ENCODE measurements at places on chromosomes 4 and X. TPM values are rescaled to one million over a fixed set of nuclear protein-coding genes. Genes with fewer than 3 reads are reported as not detected.

The TMPRSS11D gene
- total RNA-seq, result not detected

GRCh38 chr4:2166253-2166652 is 75.7 kb downstream of the HAUS3 start:
- DNase-seq, result no peak

DNA sequence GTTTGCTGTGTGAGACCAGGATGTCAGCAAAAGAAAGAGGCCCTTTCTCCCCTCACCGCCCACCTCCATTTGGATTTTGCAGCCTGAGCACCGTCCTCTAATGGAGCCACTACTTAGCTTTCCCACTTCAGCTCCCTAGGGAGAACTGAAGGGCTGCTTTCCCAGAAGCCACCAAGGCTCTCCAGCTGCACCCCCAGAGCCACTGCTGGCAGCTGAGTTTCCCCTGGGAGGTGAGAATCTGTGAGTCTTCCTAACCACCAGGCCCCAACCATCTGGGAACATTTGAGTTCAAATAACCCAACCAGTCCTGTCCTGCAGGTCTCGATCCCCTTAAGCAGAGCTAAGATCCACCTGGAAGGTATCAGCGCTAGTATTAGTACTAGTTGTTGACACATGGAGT is 173.1 kb upstream of the USP9X start:
- DNase-seq, result no peak

DNA sequence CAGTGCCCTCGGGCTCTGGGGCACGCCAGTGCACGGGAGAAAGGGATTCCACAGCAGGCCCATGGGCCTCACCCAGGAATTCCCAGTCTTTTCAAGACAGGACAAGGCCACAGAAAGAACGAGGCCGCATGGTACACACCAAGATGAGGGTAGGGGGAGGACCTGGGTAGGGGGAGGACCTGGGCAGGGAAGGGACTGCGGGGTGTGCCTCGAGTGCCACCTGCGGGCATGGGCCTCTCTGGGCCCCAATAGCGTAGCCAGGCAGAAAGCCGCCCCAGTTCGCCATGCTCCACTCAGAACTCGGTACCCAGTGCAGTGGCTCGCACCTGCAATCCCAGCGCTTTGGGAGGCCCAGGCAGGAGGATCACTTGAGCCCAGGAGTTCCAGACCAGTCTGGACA is 14.0 kb upstream of the DUSP9 start:
- no peak for DNase-seq

The MAOB gene
- total RNA-seq, result 38.9 TPM

The GABRA4 gene
- not detected for total RNA-seq

GRCh38 chrX:86369847-86370630 is 221.8 kb downstream of the DACH2 start:
- no peak for DNase-seq

DNA sequence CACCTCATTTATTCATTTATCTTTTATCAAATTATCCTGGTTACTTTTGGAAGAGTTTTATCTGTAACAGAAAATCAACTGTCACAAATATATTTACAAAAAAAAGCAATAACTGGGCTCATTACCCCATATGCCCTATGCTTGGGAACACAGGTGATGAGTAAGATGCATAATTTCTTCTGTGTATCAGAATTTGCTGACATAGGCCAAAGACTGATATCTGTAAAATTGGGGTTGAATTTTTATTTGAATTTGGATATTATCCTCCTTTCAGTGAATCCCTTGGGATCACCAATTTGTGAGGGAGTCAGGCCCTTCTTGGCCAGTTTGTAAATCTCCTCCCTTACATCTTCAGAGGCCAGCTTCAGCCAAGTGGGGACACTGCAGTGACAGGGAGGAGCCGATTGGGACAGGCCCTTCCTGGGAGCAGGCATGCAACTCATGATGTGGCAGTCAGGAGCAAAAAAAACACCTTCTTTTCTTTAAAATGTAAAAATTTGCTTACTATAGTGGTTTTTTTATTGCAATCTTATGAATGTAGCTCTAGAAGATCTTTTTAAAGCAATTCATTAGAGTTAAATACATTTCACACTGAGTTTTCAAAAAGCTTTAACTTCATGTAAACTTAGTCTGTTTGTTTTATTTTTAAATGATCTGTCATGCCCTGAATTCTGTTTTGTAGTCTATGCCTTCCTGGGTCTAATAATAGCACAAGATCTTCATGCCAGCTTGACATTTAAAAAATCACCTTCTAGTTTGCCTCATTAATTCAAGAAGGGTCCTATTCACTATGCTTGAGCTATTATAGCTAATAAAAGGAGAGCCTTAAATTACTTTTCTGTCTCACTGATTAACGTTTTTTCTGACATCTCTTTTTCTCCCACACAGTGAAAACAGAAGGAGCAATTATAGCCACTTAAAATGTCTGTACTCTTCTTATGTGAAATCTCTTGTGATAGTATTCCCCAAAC is 136.6 kb upstream of the SPRY1 start:
- DNase-seq, result no peak

GRCh38 chrX:30577362-30577991 is at the start of gene TASL:
Gene TASL, minus strand, starts transcription at chrX:30577766. Its CDS starts 17,411 bp downstream, at chrX:30560355.
- DNase-seq, result no peak

GRCh38 chrX:110699109-110699508 is 96.5 kb downstream of the CHRDL1 start:
- DNase-seq, result no peak

GRCh38 chr4:7341491-7342222 is 93.1 kb downstream of the PSAPL1 start:
- DNase-seq, result no peak

DNA sequence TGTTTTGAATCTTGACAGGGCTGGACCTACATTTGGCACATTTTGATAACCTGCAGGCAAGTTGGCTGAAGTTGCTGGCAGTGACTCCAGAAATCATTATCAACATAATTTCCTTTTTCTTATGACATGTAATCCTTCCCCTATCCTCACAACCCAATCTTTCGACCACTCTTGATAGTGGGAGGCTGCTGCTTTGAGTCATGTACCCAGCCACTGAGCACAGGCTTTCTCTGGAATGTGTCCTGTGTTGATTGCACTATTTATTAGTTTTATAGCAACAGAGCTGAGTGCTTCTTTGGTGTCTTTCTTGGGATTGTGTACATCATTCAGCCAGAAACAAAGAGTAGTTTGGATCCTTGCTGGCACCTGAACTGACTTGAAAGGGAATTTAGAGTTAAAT is 183.1 kb upstream of the LEF1 start:
- no peak for DNase-seq

DNA sequence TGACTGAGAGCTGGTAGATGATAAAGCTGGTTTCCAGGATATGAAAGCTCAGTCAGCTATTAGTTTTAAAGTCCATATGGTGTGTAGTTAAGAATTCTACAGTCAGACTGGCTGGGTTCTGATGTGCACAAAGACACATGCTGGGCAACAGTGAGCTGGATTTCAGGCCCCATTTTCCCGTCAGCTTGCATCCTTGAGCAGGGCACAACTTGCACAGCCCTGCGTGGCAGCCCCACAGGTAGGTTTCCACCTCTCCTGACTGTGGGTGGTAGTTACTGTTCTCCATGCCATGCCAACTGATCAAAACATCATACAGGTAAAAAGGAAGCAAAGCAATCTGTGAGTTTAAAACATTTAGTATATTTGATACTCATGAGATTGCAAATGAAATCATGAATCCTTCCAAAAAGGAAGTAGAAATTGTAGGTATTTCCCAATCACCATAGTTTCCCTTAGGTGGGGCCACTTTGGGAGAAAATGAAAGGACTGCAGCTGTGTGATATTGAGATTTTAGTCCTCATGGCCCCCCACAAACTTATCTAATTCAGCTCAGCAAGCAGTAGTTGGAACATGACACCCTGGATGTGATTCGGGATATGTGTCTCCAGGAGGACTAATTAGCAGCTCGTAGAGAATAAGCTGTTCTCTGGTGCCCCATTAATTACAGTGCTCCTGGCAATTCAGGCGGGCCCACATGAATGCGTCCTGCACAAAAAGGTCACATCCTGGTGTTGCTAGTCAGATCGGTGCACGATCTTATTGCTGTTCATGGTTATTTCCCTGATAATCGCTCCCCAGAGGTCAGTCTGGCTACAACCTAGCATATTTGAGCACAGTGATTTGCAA is 42.4 kb upstream of the NOCT start:
- no peak for DNase-seq

The AMBN gene
- total RNA-seq, result not detected

DNA sequence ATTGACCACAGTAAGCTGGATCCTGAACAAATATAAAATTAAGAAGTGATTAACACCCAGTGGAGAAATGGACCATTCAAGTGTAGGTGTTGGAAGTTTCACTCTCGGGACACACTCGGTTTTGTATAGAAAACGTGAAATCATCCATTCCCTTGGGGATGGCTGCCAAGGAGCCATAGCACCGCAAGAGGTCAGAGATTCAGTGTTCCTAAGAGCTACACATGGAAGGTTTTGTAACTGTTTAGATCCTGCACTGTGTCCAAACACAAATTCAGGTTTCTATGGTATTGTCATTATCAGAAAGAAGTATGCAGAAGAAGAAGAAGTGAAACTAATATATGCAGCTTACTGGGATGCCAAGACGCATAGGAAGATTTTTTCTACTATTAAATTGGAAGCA is 281.0 kb downstream of the LDB2 start:
- DNase-seq, result no peak

The PRDM8 gene
- total RNA-seq, result 1.7 TPM

GRCh38 chrX:44308869-44309268 is 34.6 kb downstream of the EFHC2 start:
- no peak for DNase-seq

- no peak for DNase-seq
These were observed 8.4 kb upstream of the BST1 start for GRCh38 chr4:15694431-15694830.

DNA sequence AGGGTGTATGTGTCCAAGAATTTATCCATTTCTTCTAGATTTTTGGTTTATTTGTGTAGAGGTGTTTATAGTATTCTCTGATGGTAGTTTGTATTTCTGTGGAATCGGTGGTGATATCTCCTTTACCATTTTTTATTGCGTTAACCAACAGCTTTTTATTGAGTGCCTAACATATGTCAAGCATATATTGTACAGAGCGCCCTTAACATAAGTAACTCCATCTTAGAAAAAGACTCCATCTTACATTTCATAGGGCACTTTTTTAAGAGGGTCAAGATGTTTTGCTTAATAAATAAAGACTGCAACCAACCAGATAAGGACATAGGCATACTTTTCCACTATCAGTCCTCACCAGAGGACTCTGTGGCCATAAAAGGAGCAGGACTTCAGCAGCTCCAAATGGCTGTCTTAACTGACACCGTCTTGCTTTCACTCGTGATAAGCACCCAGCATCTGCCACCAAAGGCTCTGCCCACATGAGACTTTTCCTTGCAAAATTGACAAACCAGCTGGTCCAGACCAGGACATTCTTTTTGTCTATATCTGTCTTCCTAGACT is 75.0 kb downstream of the HS6ST2 start:
- no peak for DNase-seq

The ARSJ gene
- total RNA-seq, result 13.6 TPM

- DNase-seq, result no peak
These were observed 9.4 kb upstream of the ADD1 start for GRCh38 chr4:2834001-2834921.

The CRLF2 gene
- 1.2 TPM for total RNA-seq

DNA sequence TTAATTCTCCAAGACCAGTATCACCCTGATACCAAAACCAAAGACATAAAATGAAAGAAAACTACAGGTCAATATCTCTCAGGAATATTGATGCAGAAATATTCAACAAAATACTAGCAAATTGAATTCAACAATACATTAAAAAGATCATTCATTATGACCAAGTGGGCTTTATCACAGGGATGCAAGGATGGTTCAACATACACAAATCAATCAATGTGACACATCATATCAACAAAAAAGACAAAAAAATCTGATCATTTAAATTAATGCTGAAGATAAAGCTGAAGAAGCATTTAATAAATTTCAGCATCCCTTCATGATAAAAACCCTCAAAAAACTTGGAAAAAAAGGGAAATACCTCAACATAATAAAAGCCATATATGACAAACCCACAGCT is 341.4 kb downstream of the GUCY2F start:
- no peak for DNase-seq

The OPN1MW3 gene
- not detected for total RNA-seq

The TMEM144 gene
- 15.5 TPM for total RNA-seq

GRCh38 chr4:181702864-181703495 is 540.2 kb upstream of the TENM3 start:
- DNase-seq, result no peak

The PAGE4 gene
- total RNA-seq, result not detected

- DNase-seq, result no peak
These were observed 215.0 kb upstream of the GIMD1 start for GRCh38 chr4:106583567-106583966.

DNA sequence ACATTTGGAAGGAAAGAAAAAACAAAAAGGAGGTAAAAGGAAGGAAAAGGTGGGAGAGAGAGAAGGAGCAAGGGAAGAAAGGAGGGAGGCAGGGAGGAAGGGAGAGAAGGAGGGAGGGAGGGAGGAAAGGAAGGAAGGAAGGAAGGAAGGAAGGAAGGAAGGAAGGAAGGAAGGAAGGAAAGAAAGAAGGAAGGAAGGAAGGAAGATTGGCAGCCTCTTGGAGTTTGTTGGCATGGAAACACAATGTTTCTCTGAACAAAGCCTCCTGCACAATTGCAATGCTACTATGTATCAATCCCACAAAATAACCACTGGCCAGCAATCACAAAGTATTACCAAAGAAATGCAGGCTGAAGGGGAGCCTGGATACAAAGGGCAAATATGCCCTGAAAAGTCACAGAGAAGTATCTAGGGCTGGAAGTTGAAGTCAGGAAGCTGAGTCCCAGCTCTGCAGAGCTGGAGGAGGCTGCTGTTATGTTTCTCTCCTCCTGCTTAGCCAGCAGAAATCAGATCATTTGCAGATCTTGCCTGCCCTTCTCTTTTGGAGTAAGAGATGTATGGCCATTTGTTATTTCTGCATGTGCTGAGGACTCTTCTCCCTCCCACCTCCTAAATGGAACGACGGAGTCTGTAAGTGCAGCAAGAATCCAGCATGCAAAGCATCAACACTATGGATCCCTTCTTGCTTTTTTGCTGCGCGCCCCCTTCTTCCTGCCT is 195.9 kb upstream of the LDB2 start:
- DNase-seq, result no peak

GRCh38 chr4:159765382-159765781 is 662.5 kb downstream of the RAPGEF2 start:
- DNase-seq, result no peak

- no peak for DNase-seq
These were observed 114.1 kb upstream of the NPY2R start for GRCh38 chr4:155094201-155094820.

- no peak for DNase-seq
These were observed 240.5 kb downstream of the GRIA3 start for GRCh38 chrX:123424546-123424945.

- peak; percentile 93 for DNase-seq
These were observed at the start of gene PNPLA4 for GRCh38 chrX:7927259-7928167. Gene PNPLA4, minus strand, starts transcription at chrX:7927413. Its CDS starts 1,294 bp downstream, at chrX:7926119.

DNA sequence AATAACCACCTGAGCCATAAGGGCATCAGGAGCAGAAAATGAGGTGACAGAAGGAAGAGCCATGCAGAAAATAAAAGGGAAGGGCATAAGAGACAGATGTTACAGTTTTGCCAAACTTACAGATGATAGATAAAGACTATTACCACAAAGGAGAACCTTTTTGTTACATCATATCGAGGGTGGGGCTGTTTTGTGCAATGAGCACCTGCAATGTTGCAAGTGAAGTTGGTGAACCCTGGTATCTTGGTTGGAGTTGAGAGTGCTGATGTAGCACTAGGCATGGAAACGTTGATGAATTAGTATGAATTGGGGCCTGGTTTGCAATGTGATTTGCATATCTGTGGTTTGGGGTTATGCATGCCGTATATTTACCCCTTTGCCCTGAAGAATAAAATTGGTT is 119.8 kb upstream of the TEX13D start:
- DNase-seq, result no peak

The COL25A1 gene
- 0.75 TPM for total RNA-seq

GRCh38 chrX:71396576-71396975 is 30.4 kb downstream of the TAF1 start:
- no peak for DNase-seq

Data from upper lobe of right lung (tissue), 1 donor.